ENCODE measurements at places on chromosomes 6 and 20.
A peak's percentile ranks its signal among the peaks of the same experiment; 100 is the strongest.

GRCh38 chr6:135870722-135871121, 19.2 kb downstream of the PDE7B start:
- no peak for DNase-seq

GRCh38 chr20:49171909-49172308, 16.2 kb downstream of the STAU1 start:
- DNase-seq, result no peak

- DNase-seq, result no peak
Observed at GRCh38 chr6:162443101-162443500, 284.5 kb downstream of the PRKN start.

- no peak for DNase-seq
Observed at GRCh38 chr6:101226677-101227135, 166.8 kb upstream of the GRIK2 start.

GRCh38 chr6:70389261-70389660, 24.0 kb upstream of the FAM135A start:
- no peak for DNase-seq

GRCh38 chr6:136945711-136946121, 23.6 kb downstream of the SLC35D3 start:
- no peak for DNase-seq

GRCh38 chr6:116244284-116244683, 9.6 kb downstream of the TSPYL4 start:
- DNase-seq, result no peak

DNA sequence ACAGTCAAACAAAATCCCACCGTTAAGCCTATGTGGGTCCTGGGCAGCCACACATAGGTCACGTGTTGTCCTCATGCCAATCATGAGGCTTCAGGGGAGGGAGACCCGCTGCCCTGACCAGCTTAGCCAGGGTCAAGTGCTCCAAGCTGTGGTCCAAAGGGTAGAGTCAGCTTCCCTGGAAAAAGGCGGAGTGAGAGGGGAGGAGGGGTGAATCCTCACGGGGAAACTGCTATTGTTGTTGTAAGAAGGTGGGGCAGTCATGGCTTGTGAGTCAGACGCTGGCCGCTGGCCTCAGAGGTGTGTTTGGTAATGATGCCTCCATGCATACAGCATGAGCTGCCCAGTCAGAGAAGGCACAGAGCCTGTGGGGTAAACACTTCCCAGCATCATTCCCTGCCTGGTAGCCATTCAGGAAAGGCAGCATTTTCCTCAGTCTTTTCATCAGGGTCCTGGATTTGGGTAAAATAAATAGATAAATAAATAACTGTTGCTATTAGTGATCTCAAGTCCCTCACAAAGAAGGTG, 8.7 kb downstream of the CST3 start:
- DNase-seq, result no peak

DNA sequence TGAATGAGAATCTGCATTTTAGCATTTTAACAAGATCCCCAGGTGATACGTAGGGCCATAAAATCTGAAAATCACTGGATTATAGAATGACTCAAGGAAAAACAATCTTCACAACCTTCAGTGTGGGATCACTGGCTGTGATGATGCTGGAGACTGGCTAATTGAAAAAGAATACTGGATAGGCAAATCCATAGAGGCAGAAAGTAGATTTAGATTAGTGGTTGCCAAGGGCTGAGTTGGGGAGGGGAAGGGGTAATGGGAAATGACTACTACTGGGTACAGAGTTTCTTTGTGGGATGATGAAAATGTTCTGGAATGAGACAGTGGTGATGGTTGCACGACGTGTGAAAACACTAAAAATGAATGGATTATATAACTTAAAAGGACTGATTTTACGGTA, 84.1 kb downstream of the CDK19 start:
- no peak for DNase-seq

DNA sequence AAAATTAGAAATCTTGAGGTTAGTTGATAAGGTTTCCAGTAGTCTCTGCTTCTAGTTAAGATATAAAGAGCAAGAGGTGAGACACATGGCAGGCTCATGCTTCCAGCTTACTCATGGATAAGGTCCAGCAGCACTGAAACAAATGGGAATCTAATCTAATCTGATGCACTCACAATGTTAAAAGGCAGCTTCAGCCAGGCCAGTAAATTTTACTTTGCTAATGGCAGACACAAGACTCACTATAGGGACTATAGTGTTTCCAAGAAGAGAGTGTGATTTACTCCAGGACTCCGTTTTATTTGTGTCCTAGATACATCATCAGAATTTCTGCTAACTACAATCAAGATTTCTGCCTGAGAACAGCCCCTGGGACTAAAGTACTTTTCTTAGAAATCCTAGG, 324.8 kb downstream of the SMOC2 start:
- DNase-seq, result no peak

DNA sequence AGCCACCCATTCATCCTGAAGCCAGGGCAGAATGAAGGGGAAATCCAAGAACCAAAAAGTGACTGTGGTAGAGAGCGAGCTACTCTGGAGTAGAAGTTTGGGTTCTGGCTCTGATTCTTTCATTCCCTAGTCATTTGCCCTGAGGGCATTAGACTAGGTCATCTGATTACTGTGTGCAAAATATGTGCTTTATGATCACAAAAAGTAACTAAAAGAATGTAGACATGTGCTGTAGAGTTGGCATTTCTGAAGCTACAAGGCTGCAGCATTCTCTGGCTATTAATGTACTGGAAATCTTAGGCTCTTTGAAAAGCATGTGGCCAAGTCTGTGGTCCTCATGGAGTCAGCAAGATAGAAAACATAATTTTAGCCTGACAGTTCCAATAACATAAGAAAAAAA, 94.2 kb downstream of the TBC1D7 start:
- no peak for DNase-seq

DNA sequence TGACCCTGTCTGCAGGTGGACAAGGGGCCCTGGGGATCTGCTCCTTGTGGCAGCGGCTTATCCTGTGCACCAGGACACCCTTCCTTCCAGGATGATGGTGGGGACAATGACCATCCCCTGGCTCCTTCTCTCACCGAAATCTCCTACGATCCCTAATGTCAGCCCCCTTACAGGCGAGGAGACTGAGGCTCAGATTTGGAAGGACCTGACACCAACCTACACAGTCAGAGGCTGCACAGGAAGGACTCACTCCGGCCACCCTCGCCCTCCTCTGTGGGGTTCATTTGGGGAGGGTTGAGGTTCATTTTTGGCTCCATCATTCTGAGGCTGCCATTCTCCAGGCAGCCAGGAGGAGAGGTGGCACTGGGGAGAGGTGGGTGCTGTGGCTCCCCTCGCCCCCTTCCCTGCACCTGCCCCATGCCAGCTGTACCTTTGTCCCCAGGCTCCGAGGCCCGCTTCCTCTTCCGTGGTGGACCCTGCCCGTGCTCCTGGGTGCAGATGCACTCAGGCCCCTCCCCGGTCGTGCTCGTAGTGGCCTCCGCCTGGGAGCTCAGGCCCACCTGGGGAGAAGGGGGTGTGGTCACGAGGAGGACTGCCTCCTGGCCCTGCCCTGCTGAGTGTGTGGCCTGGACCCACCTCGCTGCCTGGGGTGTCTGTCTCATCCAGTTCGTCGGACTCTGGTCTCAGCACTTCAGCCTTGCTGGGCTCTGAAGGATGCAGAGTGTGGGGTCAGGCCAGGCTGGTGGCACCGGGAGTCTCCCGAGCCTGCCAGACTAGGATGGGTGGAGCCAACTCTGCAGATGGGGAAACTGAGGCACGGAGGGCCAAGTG, 5.3 kb upstream of the CABLES2 start:
- no peak for DNase-seq

DNA sequence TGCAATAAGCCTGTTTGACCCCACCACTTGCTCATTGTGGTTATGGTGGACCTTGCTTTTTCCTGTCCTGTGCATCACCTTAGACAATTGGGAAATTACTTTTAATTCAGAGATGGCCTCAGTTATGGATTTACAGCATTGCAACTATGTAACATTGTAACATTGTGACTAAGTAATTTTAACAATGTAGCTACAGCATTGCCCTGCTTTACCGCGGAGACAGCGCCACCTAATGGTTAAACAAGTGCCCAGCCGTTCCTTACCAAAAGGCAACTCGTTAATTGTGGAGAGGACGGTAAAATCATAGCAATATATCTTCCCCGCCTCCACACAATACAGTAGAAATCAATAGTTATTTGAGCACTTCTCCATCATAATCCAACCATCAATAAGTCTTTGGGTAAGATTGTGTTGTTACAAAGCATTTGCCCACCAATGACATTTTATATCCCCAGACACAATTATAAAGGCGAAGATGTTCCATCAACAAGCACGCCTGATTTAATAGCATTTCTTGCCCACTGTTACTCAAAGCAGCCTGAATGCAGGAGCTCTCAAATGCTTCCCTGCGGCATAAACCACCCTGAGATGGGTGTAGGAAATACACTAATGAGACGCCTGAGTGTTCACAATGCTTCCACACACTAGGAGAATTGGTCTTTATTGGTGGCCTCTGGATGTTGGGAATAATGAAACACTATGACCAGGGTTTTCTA, 93.7 kb downstream of the PROKR2 start:
- no peak for DNase-seq

GRCh38 chr6:170294298-170294730, 3.4 kb upstream of the DLL1 start:
- DNase-seq, result peak; percentile 42
